Keratinocyte (primary cell): ENCODE measurements at places on chromosomes 7 and 10.

DNA sequence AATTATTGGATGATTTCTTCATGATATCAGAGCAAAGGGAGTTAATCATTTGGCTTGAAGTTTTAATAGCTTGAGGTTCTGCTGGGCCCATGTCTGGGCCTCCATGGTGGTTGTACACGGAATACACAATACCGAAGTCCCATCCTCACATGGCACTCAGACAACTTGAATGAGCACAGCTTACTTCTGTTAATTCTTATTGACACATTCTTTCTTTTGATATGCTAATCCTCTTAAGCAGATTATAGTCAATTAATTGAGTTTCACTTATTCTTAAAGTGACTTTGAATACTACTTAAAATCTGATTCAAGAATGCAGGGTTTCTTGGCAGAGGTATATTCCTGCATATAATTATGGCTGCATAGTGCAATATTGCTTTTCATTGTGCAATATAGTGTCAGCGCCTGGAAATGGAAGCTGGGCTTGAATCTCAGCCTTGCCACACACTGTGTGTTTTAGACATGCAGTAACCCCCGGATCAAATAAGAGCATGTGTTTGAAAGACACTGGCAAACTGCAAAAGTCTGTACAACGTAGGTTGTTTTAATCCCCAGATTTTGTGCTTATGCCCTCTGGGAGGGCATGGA lies 543.5 kb upstream of the ADARB2 start:
- DNase-seq: no peak

- no peak for DNase-seq
These were observed 4.4 kb downstream of the FUOM start for GRCh38 chr10:133353202-133353959.

DNA sequence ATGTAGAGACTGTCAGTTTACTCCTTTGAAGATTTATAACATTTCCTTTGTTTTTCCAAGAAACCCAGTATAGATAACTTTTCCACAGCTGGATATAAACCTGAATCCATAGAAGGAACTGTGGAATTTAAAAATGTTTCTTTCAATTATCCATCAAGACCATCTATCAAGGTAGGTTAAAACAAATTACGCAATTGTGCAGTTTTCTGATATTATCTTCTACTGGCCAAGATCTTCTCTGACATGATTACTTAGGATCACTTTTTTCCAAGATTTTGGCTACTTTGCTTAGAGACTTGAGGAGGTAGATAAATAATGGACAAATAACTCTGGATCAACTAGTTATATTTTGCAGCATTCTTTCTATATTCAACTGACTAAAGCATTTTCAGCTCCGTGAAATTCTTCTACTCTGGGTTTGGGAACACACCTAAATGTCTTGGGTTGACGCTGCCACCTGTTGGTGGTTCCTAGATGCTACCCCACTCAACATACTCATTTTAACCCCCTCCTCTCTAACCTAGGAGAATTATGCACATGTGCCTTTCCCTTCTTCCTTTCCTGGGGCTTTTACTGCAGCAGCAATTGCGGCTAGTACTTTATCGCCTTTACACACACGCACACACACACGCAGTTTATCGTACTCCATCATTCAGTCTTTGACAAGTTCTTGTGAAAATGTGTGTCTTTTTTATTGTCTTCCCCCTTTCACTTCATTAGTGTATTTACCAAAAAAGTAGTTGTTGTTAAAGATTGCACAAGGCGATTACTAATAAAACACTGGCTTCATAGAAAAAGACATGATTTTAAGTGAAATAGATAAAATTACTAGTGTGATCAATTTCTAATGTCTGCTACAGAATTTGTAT lies 32.7 kb downstream of the ABCB5 start:
- no peak for DNase-seq

DNA sequence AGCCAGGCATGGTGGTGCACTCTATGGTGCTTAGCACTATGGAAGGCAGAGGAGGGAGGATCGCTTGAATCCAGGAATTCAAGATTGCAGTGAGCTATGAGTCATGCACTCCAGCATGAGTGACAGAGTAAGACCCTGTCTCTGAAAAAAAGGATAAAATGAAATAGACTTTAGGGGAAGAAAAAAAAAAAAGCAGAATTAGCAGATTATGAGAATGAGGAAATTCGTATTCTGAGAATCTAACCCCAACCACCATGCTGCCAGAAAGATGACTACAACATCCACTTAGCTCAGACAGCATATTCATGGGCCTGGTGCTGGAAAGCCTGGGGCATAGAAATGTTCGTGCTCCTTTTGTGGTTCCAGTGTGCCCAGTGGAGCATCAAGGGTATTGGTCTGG lies 63.3 kb downstream of the TMEM26 start:
- no peak for DNase-seq

DNA sequence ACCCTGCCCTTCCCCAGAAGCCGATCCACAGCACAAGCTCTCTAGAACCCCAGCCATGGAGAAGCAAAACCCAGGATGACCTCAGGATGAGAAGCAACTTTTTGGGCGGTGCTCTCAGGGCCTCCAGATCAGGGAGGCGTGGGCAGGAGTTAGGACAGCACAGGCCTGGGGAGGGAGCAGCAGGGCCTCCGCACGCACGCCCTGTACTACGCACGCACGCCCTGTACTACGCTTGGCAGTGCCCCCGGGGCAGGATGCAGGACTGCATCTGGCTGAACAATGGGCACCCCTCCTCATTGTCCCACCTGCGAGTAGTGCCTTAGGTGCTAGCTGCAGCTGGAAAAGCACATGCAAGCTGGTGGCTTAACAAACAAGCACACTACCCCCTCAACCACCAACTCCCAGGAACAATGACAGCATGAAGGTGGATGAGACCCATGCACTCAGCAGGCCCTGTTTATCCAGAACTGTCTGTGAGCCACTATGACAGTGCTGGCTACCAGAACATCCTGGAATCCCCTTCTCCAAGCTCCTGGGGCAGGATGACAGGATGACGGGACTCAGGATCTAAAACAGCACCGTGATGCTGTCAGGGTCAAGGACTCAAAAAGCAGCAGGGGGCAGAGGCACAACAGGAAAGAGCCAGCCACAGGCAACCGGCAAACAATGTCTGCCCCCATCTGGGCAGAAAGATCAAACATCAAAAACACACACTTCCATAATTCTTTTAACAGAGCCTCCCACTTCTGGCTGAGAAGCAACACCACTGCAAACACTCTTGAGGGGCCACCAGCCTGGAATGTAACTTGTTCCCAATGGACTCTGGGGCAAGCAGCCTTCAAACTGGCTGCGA lies 11.8 kb downstream of the PODXL start:
- no peak for DNase-seq

GRCh38 chr10:96082153-96082552 lies 38.8 kb downstream of the CCNJ start:
- no peak for DNase-seq
